SK-MEL-5 (cell line): ENCODE measurements at places on chromosomes 11 and 22.

- no peak for DNase-seq
Observed at GRCh38 chr11:9210224-9210921, 54.8 kb downstream of the DENND5A start.

DNA sequence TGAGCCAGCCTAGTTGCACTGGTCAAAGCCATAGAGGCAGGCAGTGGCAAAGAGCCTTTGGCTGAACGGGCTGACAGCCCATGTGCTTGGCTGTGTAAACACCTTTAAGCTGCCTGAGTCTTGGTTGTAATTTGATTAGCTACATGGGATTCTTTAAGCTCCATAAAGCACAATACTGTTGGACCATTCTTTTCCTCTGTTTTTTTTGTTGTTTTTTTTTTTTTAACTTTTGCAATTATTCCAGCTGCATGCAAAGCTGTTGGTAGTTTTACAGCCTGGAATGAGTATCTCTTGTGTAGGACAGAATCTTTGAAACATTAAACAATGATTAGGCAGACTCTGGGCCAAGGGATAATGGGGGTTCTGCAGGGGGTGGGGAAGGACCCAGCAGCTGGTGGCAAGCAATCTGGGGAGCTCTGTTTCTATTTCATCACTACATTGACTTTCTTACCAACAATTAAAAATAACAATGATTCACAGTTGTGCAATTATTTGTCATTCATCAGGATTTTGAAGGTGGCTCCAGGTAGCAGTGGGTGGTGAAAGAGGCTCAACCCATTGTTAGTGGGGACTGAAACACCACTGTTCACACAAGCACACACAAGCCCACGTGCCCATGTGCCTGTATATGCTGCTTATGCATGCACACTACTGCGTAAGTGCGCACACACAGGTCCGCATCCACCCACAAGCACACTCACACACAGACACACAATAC is 69.5 kb upstream of the CSNK2A3 start:
- DNase-seq, result no peak

- DNase-seq, result no peak
Observed at GRCh38 chr11:20050551-20051333, 109.5 kb downstream of the DBX1 start.

GRCh38 chr11:124359566-124359965 is 24.7 kb downstream of the OR8B2 start:
- DNase-seq, result no peak

DNA sequence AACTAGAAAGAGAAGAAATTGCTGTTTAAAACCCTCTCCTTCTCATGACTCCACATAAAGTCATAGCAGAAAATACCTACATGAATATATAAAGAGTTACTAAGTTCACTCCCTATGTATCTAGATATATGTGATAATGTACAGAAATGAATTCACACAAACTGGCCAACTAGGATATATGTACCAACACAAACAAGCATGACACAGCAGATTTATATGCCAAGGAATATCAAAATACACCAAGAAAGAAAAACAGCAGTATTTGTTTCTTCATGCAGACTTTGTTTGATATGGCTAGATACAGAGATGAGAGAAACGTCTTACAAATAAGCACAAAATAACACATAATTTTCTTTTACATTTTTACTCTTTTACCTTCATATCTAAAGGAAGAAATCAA is 1.8 kb downstream of the OR51G1 start:
- no peak for DNase-seq

- no peak for DNase-seq
Observed at GRCh38 chr11:77075425-77075905, 8.7 kb downstream of the CAPN5 start.

- DNase-seq, result peak; percentile 63
Observed at GRCh38 chr11:110468121-110468520, 38.4 kb downstream of the FDX1 start.

- no peak for DNase-seq
Observed at GRCh38 chr11:95372097-95372656, 141.2 kb upstream of the SESN3 start.
